ENCODE measurements at places on chromosomes 3 and 15.

GRCh38 chr3:160475884-160476283 is 26.3 kb upstream of the TRIM59 start:
- DNase-seq = no peak

DNA sequence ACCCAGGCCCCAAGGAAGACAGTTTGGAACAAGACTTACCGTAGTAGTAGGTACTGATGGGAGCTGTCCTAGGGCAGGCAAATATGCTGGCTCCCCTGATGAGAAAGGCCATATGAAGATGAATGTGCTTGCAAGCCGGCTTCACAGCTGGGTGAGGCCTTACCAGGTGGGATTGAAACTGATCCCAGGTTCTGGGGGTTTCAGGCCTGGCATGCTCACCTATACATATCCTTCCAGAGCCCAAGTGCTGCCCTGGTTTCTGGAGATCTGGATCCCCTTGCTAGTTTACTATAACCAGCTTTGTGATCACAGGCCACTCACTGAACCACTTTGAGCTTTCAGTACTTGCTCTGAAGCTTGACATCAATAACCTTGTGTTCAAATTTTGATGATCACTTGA is 274.3 kb downstream of the EPHB1 start:
- no peak for DNase-seq

DNA sequence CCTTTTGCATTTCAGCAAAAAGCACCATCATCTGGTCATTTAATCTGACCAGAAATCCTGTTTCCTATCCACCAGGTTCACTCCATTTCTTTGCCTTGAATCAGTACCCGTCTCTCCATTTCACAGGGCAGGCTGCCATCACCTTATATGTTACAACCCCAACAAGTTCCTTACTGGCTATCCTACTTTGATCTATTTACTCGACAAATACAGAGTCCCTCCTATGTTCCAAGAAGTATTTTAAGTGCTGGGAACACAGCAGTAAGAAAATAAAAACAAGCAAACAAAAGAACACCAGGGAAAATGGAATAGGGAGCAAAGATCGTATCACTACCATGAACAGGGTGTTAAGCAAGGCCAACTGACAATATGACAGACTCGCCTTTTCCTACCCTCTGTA is 295.2 kb upstream of the WNT5A start:
- DNase-seq = no peak

DNA sequence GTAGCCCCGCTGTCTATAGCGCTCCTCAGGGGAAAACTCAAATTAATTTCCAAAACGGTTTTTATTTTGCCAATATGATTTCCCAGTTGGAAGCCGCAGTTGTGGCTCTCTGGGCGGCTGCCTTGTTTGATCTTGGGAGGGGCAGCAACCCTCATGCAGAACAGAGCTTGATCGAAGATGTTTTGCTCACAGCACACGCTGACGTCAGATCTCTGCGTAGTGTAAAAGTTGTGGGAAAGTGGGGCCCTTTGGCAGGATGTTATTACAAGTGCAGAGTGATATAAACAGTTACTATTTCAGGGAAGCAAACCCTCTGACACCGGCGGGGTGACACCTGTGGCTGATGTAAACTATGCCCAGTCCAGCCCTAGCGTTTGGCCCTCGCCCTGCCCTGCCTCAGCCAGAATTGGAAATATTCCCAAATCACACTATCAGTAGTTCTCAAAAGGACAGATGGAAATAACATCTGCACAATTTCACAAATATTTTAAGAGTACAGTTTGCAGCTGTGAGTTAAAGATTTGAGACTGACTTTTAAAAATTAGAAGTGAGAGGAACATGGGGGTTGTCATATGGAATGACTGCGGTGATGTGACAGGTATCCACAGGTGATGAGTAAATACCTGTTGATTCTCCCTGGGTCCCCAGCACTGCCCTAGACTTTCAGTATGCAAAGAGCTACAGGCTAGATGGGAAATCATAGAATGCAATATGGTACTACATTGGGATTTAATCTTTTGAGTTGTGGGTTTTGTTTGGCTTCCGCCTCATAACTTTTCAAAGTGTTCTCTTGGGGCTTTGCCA is 1.7 kb downstream of the SYNM start:
- no peak for DNase-seq

DNA sequence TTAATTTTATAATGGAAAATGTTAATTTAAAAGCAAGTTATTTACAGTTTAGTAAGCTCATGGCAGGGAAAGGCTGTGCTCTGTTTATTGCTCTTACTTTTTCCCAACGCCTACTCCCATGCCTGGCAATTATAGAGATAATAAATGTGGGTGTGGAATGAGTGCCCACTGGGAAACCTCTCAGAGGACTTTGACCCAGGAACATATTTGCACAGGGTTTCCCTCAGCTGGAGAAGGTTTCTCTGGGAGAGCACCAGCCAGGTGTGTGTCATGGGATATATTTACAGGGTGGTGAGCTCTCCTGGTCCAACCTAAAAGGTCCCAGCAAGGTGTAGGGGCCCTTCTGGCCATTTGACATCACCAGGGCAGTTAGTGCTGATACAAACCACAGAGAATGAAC is 27.9 kb downstream of the ZNF710 start:
- no peak for DNase-seq

- DNase-seq = no peak
Measured at GRCh38 chr3:10706156-10706739, 109.8 kb upstream of the SLC6A11 start.

DNA sequence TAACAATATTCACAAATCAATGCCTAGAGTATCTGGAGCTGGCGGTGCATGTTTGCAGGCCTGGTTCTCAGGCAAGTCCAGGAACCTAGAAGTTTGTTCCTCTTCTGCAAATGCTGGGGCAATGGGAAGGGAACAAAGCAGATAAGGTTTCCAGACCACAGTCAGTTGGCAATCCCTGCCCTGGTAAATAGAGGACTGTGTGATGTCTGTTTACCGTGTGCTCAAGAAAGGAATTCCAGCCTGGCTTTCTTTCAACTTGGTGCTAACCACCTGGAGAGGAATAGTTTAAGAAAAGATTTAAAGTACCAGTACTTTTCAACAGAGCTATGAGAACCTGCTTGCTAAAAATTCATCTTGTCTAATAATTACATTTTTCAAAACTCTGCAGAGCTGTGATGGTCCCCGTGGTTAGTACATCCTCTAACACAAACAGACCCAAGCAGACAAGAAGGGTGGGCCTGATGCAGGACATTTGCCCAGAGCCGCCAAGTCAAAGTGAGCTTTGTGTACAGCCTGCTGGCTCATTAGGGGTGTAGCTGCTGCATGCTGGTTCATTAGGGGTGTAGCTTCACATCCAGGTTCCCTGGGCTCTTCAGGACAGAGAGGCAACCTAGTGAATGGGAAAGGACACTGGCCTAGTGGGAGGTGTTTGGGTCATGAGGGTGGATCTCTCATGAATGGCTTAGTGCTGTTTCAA is 220.5 kb downstream of the SQOR start:
- no peak for DNase-seq

All from left renal pelvis (tissue), 4 donors.